Colonic mucosa (tissue), 4 donors: ENCODE measurements at places on chromosomes 7 and 10. TPM values are rescaled to one million over a fixed set of nuclear protein-coding genes. Genes with fewer than 3 reads are reported as not detected.

DNA sequence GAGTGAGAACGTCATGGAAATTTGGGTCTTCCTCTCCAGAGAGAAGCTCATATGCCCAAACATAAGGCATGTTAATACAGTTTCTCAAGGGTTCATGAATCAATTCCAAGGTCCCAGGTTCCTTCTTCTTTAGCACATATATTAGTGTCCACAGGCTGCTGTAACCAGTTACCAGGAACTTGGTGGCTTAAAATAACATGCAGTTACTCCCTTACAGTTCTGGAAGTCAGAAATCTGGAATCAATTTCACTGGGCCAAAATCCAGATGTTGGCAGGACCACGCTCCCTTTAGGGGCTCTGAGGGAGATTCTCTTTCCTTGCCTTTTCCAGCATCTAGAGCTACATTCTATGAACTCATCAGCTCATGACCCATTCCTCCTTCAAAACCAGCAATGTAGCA, 64.8 kb downstream of the MRC1 start:
- DNase-seq = no peak

GRCh38 chr7:124497176-124497575, 268.4 kb downstream of the GPR37 start:
- DNase-seq = no peak

- DNase-seq = peak; percentile 27
These were observed 322.6 kb downstream of the DGKB start for GRCh38 chr7:14579971-14580370.

DNA sequence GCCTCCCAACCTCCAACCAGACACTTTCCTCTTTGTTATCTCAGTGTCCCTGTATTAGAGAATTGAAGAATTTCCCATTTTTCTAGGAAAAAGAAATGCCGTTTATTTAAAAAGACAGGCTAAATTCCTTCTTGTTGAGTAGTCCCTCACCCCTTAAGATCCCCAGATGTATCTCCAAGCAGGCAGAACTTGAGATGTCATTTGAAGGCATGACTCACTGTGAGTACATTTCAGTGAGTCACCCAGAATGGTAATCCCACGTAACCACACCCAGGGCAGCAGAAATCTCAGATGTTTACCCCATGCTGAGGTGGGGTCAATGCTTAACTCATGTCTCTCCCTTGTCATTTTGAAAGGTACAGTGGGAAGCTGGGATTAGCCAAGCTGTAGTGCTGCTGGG, 4.4 kb downstream of the ZNF655 start:
- DNase-seq = peak; percentile 31

The ELN gene
- total RNA-seq = 6.9 TPM
